Panc1 (cell line): ENCODE measurements at places on chromosomes 2 and 18.

- no peak overlapping the region for H3K4me3 ChIP-seq
- no peaks in the 10 kb centered on the region for H3K36me3 ChIP-seq
- H3K4me1 ChIP-seq, result peaks cover 19% of the 10 kb centered on the region
- DNase-seq, result no peak
- H3K27ac ChIP-seq, result no peak overlapping the region
- H3K27me3 ChIP-seq, result peaks cover 15% of the 10 kb centered on the region
Observed at GRCh38 chr18:79600141-79600540, 79.5 kb upstream of the CTDP1 start.

GRCh38 chr18:57427429-57428201, 7.6 kb upstream of the ONECUT2 start:
- peaks cover 4% of the 10 kb centered on the region for H3K27me3 ChIP-seq
- H3K27ac ChIP-seq, result no peak overlapping the region
- H3K4me3 ChIP-seq, result no peak overlapping the region
- H3K36me3 ChIP-seq, result no peaks in the 10 kb centered on the region
- DNase-seq, result no peak
- no peaks in the 10 kb centered on the region for H3K4me1 ChIP-seq

DNA sequence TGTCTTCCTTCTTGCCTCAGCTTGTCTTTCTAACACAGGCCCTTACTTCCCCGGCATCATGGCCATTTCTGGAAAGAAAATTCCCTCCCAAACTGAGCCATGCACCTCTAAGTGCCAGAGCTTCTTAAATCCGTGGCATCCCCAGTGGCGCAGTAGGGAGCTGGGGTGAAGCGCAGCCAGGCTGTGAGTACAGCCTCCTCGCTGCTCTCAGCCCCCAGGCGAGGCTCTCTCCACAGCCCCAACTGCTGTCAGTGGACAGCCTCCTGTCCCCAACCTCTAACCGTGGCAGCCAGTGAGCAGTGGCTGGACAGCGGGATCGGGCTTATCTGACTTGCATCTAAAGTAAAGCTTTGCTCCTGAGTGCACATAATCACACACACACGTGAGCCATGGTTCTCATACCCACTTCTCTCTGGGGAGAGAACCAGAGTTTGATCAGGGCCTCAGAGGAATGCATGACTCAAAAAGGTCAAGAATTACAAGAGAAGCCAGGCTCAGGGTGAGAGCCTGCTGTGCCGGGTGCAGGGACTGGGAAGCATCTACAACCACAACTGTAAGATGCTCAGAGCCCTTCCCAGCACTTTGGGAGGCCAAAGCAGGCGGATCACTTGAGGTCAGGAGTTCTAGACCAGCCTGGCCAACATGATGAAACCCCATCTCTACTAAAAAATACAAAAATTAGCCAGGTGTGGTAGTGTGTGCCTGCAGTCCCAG, 50.7 kb downstream of the SFXN5 start:
- H3K36me3 ChIP-seq, result no peaks in the 10 kb centered on the region
- peaks cover 18% of the 10 kb centered on the region for H3K4me1 ChIP-seq
- DNase-seq, result peak; percentile 84
- H3K27me3 ChIP-seq, result no peaks in the 10 kb centered on the region

GRCh38 chr18:7090771-7091170, 26.8 kb downstream of the LAMA1 start:
- DNase-seq, result no peak
- no peak overlapping the region for H3K4me3 ChIP-seq
- H3K27me3 ChIP-seq, result no peaks in the 10 kb centered on the region; the same call in 1 of the 2 replicates
- H3K4me1 ChIP-seq, result no peaks in the 10 kb centered on the region
- H3K27ac ChIP-seq, result no peak overlapping the region

- no peak overlapping the region for H3K4me3 ChIP-seq
- no peaks in the 10 kb centered on the region for H3K27me3 ChIP-seq
- H3K36me3 ChIP-seq, result no peaks in the 10 kb centered on the region
- no peak for DNase-seq
- H3K27ac ChIP-seq, result no peak overlapping the region
Observed at GRCh38 chr18:2537296-2537695, 34.0 kb downstream of the METTL4 start.

GRCh38 chr18:56747032-56747658, 96.0 kb downstream of the WDR7 start:
- no peaks in the 10 kb centered on the region for H3K4me1 ChIP-seq
- DNase-seq, result no peak
- no peak overlapping the region for H3K4me3 ChIP-seq
- no peaks in the 10 kb centered on the region for H3K36me3 ChIP-seq
- H3K27ac ChIP-seq, result no peak overlapping the region

DNA sequence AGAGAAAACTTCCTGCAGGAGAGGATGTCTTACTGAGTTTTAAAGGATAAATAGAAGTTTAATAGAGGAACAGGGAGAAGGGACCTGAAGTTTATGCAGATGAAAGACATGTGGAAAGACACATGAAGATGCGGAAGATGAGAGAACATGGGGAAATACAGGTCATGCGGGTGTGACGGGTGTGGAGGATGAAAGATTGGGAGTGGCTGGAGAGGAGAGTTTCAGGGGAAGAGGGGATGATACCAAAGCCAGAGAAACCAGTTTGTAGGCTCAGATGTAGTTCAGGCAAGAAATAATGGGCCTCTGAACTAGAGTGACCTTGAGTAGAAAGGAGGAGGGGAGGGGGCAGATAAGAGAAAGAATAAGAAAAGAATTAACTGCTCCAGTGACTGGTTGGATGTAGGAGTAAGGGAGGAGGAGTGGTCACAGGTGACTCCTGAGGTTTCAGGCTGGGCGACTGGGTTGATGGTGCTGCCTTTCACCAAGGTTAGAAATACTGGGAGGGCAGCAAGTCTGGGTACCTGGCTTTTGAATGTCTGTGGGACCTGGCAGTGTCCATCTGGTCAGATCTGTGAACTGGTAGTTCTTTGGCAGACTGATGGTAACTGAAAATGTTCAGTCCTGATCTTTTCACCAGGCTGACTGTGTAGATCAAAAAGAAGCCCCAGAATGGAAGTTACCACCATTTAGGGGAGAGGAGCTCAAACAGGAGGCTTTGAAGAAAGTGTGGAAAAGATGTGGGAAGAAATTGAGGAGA, 69.4 kb downstream of the TET3 start:
- no peak overlapping the region for H3K27ac ChIP-seq
- H3K27me3 ChIP-seq, result no peaks in the 10 kb centered on the region
- no peaks in the 10 kb centered on the region for H3K36me3 ChIP-seq
- H3K4me1 ChIP-seq, result no peaks in the 10 kb centered on the region
- no peak overlapping the region for H3K4me3 ChIP-seq

GRCh38 chr2:56754066-56754615, 570.4 kb downstream of the CCDC85A start:
- no peaks in the 10 kb centered on the region for H3K4me1 ChIP-seq
- no peak for DNase-seq
- H3K27me3 ChIP-seq, result no peaks in the 10 kb centered on the region
- H3K4me3 ChIP-seq, result no peak overlapping the region
- H3K36me3 ChIP-seq, result no peaks in the 10 kb centered on the region; the same call in 1 of the 2 replicates

- no peak for DNase-seq
- no peaks in the 10 kb centered on the region for H3K4me1 ChIP-seq
- no peaks in the 10 kb centered on the region for H3K27me3 ChIP-seq
- no peaks in the 10 kb centered on the region for H3K36me3 ChIP-seq
Observed at GRCh38 chr2:118693287-118693822, 154.1 kb downstream of the EN1 start.

GRCh38 chr2:86194751-86195054, 559 bp downstream of the IMMT start:
- peak overlapping the region; percentile 94 for H3K27ac ChIP-seq
- DNase-seq, result no peak
- peaks cover 7% of the 10 kb centered on the region for H3K4me1 ChIP-seq
- peaks cover 2% of the 10 kb centered on the region for H3K36me3 ChIP-seq
- peak overlapping the region; percentile 100 for H3K4me3 ChIP-seq

DNA sequence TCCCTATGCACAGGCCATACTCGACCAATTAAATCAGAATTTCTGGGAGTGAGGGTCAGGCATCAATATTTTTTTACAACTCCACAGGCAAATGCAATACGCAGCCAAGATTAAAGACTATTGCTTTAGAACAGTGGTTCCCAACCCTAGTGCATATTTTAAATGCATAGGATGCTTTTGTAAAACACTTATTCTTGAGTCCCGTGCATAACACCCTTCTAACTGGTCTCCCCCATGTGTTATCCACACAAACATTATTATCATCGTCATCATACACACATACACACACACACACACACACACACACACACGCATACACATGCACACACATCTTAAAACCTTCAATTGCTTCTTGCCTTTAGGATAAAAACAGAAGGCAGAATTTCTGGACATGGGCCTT, 145.0 kb upstream of the PELI1 start:
- no peak overlapping the region for H3K27ac ChIP-seq
- no peak overlapping the region for H3K4me3 ChIP-seq
- no peaks in the 10 kb centered on the region; the same call in 1 of the 2 replicates for H3K4me1 ChIP-seq
- peaks cover 6% of the 10 kb centered on the region; the same call in 1 of the 2 replicates for H3K27me3 ChIP-seq
- DNase-seq, result no peak
- H3K36me3 ChIP-seq, result no peaks in the 10 kb centered on the region

DNA sequence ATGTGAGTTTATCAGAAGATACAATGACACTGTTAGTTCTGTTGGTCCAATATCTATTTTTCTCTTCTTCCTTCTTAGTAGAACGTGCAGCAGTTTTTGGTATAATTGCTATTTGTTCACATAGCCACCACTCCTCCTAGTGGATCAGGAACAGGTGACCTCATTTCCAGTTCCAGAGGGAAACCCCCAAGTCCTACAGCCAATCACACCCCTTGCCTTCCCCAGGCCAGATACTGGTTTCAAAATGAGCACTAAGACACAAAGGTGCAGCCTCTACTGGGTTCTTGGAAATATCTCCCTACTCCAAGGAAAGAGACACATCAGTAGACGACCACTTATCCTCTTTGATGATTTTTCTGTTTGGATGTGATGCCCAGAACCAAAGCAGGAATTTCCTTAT, 103.2 kb downstream of the TCF4 start:
- H3K36me3 ChIP-seq, result no peaks in the 10 kb centered on the region
- H3K4me3 ChIP-seq, result no peak overlapping the region
- no peaks in the 10 kb centered on the region for H3K27me3 ChIP-seq
- no peaks in the 10 kb centered on the region for H3K4me1 ChIP-seq

- H3K27ac ChIP-seq, result no peak overlapping the region
- H3K4me1 ChIP-seq, result no peaks in the 10 kb centered on the region
- no peaks in the 10 kb centered on the region for H3K36me3 ChIP-seq
- H3K27me3 ChIP-seq, result no peaks in the 10 kb centered on the region
Observed at GRCh38 chr18:49738721-49739120, 74.6 kb downstream of the ACAA2 start.

GRCh38 chr2:24317491-24317920, 42.8 kb downstream of the ITSN2 start:
- no peaks in the 10 kb centered on the region; the same call in 1 of the 2 replicates for H3K36me3 ChIP-seq
- H3K27ac ChIP-seq, result no peak overlapping the region

GRCh38 chr2:143839456-143839855, 680.5 kb downstream of the ZEB2 start:
- H3K27ac ChIP-seq, result no peak overlapping the region
- H3K4me1 ChIP-seq, result no peaks in the 10 kb centered on the region
- H3K4me3 ChIP-seq, result no peak overlapping the region
- no peaks in the 10 kb centered on the region for H3K27me3 ChIP-seq
- no peaks in the 10 kb centered on the region for H3K36me3 ChIP-seq
- DNase-seq, result no peak

DNA sequence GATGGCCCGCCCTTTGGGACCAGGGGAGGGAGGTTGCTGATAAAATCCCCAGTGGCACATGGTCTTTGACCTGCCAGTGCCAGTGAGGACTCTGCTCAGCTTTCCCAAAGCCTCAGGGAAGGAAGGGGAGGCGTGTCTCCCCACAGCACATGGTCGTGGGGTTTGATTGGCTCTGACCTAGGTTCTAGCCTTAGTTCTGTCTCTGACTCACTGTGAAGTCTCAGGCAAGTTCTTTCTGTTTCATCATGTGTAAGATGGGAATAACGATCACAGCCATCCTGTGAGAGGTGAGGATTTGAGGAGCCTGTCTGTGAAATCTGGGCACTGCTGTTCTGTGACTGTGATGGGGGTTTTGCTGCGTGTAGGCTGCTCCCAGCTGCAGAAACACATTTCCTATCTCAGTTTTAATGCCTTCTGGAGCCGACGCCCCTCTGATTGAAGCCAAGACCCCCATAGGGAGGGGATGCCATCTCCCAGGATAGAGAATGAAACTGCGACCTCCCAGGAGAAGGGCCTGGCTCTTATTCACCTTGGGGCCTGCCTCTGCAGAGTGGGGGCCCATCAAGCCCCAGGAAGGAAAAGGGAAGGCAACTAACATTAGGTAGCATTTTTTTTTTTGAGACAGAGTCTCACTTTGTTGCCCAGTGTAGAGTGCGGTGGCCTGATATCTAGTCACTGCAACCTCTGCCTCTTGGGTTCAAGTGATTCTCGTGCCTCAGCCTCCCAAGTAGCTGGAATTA, 84.0 kb downstream of the DDX1 start:
- no peak overlapping the region for H3K4me3 ChIP-seq
- DNase-seq, result no peak
- no peaks in the 10 kb centered on the region for H3K36me3 ChIP-seq
- no peaks in the 10 kb centered on the region for H3K27me3 ChIP-seq

GRCh38 chr2:222598611-222599010, 57.3 kb downstream of the FARSB start:
- H3K4me1 ChIP-seq, result no peaks in the 10 kb centered on the region
- H3K27ac ChIP-seq, result no peak overlapping the region
- no peak for DNase-seq

DNA sequence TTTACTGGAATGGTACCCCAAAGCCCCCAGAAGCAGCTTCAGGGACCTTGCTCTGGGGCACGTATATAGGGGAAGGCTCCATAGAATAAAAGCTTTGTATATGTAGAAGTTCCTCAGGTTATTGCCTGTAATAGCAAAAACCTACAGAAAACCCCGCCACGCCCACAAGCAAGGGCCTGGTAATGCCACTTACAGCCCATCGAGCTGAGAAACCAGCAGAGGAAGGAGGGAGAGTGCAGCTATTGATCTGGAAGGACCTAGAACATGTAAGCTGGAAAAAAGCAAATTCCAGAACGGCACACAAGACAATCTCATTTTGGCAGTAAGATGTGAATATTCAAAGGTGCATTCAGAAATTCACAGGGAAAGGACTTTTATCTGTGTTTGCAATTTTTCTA, 15.8 kb downstream of the HS1BP3 start:
- no peak overlapping the region for H3K27ac ChIP-seq
- no peaks in the 10 kb centered on the region for H3K4me1 ChIP-seq
- H3K4me3 ChIP-seq, result no peak overlapping the region
- no peaks in the 10 kb centered on the region for H3K27me3 ChIP-seq
- DNase-seq, result no peak
- H3K36me3 ChIP-seq, result no peaks in the 10 kb centered on the region; the same call in 1 of the 2 replicates

- H3K4me3 ChIP-seq, result no peak overlapping the region
- H3K36me3 ChIP-seq, result no peaks in the 10 kb centered on the region
- no peaks in the 10 kb centered on the region for H3K4me1 ChIP-seq
- no peak overlapping the region for H3K27ac ChIP-seq
- H3K27me3 ChIP-seq, result no peaks in the 10 kb centered on the region
Observed at GRCh38 chr2:222352981-222353380, 54.2 kb upstream of the PAX3 start.

GRCh38 chr2:65416945-65417344, 15.5 kb downstream of the SPRED2 start:
- no peak overlapping the region for H3K4me3 ChIP-seq
- H3K36me3 ChIP-seq, result no peaks in the 10 kb centered on the region
- H3K27me3 ChIP-seq, result no peaks in the 10 kb centered on the region
